ENCODE measurements at places on chromosomes 3 and 15.

DNA sequence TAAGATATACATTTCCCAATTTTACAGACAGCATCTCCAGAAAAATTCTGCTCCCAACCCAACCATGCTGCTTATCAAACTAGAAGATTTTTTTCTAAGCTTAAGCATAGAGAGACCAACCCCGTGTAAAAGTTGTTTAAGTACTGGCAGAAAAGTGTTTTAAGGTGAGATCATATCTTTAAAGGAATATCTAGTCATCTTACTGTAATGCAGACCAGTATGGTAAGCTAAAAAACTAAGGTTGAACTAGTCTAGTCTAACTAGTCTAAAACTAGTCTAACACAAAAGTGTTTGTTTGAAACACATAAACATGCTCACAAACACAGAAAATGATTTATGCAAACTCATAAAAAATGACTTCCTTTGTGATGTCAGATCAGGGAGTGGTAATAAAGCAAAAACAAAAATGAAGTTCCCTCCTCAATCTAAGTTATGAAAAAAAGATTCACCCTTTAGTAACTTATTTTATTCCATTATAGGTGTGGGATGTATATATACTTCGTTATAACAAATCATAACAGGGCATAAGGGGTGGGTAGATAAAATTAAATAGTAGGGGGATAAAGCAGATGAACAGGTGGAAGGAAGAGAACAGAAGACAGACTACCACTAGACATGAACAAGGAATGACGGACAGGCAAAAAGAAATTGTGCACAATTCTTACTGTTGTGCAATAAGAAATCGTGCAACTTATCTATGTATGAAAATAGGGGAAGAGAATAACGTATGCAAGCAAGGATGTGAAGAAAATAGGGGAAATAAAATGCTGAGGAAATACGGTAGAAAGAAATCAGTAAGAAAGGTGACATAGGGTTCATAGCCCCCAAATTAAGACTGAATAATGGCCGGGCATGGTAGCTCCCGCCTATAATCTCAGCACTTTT is 10.0 kb downstream of the MYO5A start:
- DNase-seq: no peak

- peak; percentile 98 for DNase-seq
Measured at GRCh38 chr3:184229394-184230080, at the start of gene VWA5B2. Gene VWA5B2 (plus strand): TSS chr3:184229585. CDS start chr3:184230529, 944 bp downstream.

GRCh38 chr3:127052121-127052561 is 69.2 kb downstream of the PLXNA1 start:
- DNase-seq: peak; percentile 93

DNA sequence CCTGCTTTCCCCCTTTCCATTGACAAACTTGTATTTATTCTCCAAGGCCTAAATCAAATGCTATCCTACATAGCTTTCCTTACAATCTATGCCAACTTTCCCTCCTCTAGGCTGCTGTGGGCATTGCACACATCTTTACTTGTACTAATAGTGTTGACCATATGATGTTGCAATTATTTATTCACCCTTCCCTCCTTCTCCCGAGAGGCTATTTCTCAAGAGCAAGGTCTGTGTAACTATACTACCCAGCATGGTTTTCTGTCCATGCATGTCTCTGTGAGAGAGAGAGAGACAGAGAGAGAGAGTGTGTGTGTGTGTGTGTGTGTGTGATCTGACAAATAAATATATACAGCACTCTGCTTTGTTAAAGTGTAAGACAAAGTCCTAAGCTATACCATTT is 63.8 kb downstream of the GTPBP8 start:
- DNase-seq: peak; percentile 79

DNA sequence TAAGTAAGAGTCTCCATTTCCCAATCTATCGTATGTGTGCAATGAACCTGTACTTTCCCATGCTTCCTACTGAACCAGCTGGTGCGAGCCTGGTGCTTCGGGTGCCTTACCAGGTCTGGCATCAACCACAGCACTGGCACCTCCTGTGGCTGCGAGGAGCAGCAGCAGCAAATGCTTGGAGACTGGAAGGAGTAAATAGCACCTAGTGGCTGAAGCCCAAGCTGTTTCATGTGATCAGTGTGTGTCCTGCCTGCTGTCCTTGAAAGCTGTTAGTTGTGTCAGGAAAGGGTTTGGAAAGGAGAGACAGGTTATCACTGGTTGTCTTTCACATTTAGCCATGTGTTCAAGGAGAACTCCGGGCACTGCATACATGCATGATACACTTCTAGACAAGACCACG is 31.8 kb downstream of the PCOLCE2 start:
- DNase-seq: no peak

DNA sequence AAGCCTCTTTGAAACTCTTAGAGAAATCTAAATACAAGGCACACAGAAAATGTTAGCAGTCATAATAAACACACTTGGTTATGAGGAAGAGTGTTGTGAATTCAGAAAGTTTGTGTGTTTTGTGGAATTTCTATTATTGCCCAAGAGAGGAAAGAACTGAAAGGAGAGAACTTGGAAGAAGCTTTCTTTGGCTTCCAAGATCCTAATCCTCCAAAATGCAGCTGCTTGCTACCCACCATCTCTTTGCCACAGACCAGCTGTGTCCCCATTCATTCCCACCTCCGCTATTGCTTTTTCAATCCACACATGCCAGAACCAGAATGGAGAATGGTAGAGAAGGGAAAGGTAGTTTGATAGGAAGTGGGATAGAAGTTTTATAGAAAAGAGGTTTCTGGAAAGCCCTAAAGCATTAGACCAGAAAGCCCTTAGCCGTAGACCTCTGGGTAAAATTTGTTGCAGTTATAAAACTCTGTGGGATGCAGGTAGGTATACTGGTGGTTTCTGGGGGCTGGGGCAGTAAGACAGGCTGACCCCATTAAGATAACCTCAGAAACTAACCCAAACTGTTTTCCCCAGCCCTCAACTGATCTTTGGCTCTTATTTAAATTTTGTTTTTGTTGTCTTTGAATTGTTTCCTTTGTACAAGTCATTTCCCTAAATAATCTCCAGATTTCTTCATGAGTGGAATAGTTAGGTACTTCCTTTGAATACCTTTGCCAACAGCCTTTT is 108.5 kb downstream of the FILIP1L start:
- DNase-seq: no peak

- peak; percentile 75 for DNase-seq
Measured at GRCh38 chr15:35696767-35697231, 150.8 kb upstream of the DPH6 start.

DNA sequence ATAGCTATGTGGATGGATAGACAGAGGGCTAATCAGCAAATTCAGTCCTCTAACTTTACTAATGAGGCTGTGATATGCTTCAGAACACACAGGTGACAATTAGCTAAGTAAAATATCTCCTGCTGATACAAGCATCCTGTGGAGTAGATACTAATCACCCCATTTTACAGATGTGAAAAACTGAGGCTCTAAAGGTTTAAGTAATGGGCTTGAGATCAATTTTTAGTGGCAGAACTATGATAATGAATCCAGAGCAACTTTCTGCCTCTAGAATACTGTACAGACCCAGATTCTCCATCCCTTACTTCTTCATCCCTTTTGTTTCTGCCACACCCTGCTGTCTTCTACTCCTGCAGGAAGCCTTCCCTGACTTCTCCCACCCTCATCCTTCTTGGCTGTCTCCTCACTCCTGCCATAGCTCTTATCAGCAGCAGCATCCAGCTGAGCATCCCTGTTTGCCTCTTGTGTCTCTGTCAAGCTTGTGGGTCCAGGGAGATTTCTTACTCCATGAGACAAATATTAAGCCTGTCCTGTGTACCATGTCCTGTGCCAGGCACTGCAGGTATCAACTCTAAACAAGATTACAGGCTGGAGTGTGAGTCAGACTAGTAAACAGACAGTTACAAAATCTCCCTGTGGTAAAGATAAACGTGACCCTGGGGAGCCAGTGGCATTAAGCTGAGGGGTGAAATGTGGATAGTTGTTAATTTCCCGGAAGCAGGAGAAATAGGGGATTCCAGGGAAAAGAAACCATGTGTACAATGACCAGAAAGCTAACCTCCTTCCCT is 39.2 kb downstream of the SLC6A11 start:
- no peak for DNase-seq

DNA sequence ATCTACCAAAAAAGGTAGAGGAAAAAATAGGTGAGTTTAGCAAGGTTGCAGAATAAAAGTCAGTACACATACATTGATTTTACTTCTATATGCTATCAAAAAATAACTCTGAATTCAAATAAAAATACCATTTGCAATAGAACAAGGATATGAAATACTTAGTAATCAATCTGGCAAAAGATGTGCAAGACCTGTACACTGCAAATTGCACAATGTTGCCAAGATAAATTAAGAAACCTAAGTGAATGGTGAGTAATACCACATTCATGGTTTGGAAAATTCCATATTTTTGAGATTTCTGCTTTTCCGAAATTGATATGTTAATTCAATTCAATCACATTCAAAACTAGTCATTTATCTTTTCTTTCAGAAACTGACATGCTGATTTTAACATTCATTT is 464.8 kb downstream of the EPHA3 start:
- no peak for DNase-seq

- DNase-seq: no peak
Measured at GRCh38 chr15:83747050-83747717, 93.3 kb downstream of the ADAMTSL3 start.

GRCh38 chr3:159996018-159996417 is 7.4 kb downstream of the IL12A start:
- DNase-seq: no peak

GRCh38 chr15:72591361-72591760 is 63.1 kb upstream of the GOLGA6B start:
- DNase-seq: peak; percentile 83

- DNase-seq: no peak
Measured at GRCh38 chr3:136075218-136075808, 109.8 kb downstream of the PPP2R3A start.

DNA sequence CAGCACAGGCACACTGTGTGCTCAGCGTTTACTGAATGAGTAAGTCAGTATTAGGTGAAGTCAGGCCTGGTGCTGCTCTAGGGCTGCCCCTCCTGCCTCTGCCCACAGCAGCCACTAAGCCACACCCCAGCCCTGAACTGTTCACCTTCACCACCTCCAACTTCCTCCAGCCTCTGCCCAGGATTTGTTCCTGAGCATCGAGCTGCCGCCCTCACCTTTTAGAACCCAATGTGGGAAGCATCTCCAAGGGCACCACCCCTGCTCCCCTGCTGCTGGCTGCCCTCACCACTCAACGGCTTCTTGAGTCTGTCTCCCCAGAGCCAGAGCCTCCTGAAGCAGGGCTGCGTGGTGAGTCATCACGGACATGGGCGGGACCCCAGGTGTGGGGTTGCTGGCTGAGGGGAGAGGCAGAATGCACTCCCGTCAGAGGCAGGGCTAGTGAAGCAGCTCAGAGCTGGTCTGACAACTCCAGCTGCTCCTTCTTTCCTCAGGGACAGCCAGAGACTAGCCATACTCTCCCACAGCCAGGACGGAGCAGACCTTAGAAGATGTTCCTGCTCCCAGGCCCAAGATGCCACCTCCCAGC is 5.8 kb downstream of the HYAL2 start:
- DNase-seq: peak; percentile 79

DNA sequence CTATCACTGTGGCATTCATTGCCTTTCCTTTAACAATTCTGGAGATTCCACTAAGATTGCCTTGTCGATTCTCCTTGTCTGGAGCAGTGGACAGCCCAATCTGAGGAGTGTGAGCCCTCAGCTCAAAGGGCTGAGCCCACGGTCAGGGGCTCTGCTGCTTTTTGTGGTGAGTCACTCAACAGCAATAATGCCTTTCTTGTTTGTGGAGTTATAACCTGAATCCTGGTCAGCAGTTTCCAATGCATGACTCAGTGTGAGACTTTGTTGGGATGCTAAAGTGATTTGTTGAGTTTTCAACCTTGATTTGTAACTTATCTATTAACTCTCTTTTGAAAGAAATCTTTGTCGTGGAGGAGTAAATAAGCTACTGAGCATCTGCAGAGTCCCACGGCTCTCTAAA is 183.5 kb downstream of the TJP1 start:
- no peak for DNase-seq

DNA sequence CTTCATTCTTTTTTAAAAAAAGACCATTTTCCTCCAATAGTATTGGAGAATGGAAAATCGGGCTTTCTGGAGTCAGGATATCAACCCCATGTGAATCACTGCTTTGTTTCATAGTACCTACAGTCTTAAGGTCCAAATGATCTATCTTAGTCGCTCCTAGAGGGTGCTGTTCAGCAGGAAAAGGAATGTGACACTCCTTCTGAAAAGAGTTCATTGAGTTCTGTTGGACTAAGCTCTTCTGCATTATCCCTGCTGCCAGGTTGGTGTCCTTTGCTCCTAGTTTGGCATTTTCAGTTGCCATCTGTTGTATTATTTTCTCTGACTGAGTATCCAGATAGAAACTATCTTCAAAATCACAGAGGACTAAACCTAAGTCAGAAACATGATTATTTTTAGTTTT is 57.2 kb downstream of the POLQ start:
- no peak for DNase-seq

DNA sequence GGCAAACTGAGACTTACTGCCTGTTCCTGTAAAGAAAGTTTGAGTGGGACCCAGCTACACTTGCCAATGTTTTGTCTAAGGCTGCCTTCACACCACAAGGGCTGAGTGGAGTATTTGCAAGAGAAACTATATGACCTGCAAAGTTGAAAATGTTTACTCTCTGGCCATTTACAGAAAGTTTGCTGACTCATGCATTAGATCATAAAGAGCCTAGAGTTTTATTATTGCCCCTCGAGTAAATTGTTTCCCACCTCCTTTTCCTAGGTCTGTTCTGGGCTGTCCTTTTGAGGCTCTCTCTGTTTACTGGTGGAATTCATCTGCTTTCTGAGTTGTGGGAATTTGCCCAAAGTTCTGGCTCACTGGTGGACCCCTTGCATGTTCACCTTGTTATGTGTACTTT is 6.7 kb upstream of the PROK2 start:
- DNase-seq: no peak

DNA sequence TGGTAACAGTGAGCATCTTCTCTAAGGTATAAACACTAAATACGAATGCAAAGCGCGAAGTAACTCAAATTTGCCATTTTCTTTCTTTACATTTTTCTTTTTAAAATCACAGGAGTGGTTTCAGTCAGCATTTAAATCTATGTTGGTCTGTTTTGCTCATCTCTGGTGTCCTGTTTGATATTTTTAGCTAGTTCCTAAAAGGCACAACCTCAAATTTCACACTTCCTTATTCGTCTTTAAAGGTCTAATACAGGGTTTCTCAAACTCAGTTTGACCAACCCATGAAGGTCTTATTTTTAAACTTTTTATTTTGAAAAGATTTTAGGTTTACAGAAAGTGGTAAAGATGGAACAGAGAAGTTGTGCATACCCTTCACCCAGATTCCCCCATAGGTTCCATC is 201.1 kb downstream of the MAGI1 start:
- DNase-seq: no peak

DNA sequence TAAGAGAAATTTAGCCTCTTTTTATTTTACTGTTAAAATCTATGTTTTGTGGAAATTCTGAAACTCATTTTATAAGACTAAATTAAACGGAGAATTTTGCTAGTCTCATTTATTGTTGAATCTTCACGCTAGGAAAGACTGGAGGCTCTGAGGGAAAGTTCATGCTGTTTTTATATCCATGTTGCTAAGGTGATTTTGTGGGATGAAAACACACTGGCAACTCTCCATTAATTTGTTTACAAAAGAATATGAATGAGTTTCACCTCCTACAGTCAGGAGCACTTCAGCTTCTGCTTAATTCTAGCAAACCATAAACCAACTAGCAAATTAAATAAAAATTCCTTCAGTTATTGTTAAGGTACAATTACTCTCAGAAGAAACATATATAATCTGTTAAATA is 195.4 kb downstream of the RAP2B start:
- DNase-seq: no peak
